Kidney epithelial cell (primary cell): ENCODE measurements at places on chromosomes 6 and 20.

- no peak for DNase-seq
Observed at GRCh38 chr20:61937146-61937962, 128.3 kb downstream of the TAF4 start.

DNA sequence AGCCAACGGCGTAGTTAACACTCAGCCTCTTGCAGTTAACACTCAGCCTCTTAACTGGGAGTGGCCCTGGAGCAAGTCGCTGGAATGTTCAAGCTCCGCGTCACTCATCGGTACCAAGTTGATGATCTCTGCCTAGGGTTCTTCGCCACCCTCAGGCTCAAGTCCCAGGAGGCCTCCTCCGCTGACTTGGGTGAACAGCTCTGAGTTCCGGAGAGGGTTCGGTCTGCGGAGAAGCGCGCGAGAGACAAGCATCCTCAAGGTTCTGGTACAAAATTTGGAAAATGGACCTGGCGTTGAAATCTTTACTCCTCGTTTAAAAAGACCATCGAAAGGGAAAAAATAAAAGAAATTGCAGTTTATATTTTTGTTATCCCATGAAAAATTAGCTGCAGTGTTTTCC lies 876 bp upstream of the DSP start:
- DNase-seq, result peak; percentile 61

DNA sequence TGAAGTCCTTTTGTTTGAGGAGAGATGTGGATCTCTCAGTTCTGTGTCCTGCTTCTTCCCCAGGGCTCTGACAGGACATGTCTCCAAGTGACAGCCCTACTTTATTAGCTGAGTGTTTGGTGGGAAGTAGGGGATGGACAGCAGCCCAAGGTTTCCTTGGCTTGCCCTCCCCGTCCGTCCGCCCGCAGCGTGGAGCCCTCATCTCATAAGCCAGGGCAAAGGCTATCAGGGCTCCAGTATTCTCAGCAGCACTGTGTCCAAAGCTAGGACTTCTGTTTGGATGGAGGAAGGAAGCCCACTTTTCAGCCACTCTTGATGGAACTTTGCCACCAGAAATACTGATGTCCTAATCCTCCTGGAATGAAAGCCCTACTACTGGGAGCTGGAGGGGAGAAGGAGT lies 13.6 kb downstream of the CDC5L start:
- DNase-seq, result no peak

DNA sequence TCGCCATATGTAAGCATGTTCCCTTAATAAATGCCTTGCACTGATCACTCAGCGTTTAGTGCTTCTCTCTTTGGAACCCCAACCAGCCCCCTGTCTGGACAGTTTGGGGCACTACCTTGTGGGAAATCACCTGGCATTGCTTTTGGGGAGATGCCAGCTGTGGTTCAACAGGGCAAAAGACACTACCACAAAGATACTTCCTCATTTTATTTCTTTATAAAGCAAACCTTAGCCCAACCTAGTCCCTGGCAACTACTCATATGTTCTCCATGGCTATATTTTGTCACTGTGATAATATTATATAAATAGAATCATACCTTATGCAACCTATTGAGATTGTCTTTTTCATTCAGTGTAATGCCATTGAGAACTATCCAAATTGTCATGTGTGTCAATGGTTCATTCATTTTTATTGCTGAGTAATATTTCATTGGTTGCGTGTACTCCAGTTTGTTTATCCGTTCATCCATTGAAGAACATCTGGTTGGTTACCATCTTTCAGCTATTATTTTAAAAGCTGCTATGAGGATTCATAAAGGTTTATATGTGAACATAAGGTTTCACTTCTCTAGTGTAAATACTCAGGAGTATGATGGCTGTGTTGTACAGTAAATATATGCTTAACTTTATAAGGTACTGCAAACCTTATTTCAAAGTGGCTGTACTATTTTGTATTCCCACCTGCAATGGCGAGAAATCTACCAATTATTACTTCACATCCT lies 114.8 kb downstream of the MOXD1 start:
- no peak for DNase-seq

- DNase-seq, result no peak
Observed at GRCh38 chr20:31661625-31662371, 24.1 kb downstream of the COX4I2 start.

DNA sequence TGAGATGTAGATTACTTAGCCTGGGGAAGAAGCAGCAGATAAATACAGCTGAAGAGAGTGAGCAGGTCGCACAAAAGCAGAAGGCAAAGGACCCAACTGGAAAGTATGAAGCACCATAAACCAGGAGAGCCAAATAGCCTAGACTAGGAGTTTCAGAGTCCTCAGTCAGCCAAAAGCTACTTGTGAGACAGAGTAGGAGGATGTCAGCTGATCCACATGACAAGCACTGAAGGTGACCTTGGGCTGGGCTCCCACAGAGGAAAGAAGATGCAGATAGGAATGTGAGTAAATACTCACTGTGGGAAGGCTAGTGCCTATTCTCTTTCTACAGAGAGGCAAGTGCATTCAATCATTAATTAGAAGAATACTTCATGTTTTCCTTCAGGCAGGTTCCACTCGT lies 274.0 kb upstream of the POU3F2 start:
- DNase-seq, result no peak

GRCh38 chr6:151387175-151387970 lies 4.0 kb downstream of the ZBTB2 start:
- DNase-seq, result no peak

DNA sequence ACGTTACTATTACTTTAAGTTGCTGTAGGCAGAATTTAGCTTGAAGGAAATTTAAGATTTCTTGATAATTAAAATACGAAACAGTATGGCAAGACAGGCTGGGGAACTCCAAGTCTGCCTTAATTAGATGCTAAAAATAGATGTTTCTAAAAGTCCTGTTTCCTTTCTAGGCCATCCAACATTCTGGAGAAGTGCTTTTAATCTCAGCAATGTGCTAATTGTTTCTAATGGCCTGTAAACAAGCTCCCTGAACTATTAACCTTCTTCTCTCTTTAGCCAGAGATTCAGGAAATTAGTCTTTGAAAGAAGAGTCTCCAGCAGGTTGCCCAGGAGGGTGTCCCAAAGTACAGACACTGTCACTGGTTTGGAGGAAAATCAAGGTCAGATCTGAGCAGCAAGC lies 677.3 kb upstream of the AGPAT4 start:
- DNase-seq, result no peak

- DNase-seq, result no peak
Observed at GRCh38 chr20:57657535-57658446, 37.6 kb upstream of the ZBP1 start.

DNA sequence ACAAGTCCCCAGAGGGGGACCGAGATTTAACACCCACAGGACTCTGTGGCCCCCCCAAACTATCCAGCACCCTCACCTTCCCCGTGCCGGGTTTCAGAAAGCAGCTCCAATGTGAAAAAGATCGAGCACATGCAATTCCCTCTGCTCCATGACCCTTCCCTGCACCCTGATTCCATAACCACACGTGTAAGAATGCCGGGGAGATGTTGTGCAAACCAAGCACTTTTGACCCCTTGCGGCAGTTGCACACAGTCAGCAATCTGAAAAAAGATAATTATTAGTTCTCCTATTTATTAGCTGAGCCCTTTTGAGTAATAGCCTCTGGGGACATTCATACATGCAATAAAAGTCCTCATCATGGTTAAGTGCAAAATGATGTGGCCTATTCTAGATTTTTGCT lies 13.0 kb downstream of the FOXQ1 start:
- DNase-seq, result no peak

DNA sequence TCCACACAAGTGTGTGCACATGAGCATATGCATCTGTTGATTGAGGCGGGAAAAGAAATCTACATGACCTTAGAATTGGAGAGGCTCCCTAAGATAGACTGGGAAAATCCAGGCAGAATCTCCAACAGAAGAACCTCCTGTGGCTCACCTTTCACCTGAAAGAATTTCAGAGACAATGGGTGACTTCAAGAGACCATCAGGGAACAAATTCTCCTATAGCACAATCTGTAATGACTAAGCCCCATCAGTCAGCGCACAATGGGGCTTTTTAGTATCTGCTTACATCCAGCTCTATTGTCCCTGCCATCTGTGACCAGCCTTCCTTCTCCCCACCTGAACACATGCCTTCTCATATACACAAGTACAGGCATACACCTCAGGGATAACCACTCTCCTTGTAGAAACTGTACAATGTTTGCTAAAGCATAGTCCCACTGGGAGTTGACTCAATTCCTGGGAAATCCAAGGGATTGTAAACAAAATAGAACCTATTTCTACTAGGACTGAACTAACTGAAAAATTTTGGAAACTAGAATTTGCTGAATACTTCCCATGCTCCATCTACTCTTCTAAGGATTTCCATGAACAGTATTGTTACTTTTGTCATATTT lies 150.8 kb upstream of the STXBP5 start:
- DNase-seq, result no peak

GRCh38 chr6:127198549-127198948 lies 68.1 kb upstream of the RNF146 start:
- no peak for DNase-seq
